BE2C (cell line): ENCODE measurements at places on chromosomes 2 and 18.

DNA sequence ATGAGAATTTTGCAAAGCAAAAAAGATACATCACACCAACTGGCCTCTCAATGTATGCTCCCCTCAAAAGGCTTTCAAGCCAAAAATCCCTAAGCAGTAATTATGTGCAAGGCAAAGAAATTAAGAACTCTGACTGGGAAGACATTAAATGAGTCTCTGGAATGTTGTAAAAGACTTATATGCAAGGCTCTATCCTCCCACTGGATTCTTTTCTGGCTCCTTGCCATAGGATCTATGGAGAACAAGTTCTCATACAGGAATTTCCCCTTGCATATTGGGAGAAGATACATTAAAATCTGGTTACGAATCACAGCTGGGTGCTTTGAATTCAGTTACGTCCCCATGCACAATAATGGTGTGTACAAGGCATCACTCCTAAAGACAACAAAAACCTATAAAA is 73.4 kb upstream of the ATL2 start:
- no peak for DNase-seq

- no peak for DNase-seq
Measured at GRCh38 chr2:117850015-117850414, 35.5 kb downstream of the DDX18 start.

DNA sequence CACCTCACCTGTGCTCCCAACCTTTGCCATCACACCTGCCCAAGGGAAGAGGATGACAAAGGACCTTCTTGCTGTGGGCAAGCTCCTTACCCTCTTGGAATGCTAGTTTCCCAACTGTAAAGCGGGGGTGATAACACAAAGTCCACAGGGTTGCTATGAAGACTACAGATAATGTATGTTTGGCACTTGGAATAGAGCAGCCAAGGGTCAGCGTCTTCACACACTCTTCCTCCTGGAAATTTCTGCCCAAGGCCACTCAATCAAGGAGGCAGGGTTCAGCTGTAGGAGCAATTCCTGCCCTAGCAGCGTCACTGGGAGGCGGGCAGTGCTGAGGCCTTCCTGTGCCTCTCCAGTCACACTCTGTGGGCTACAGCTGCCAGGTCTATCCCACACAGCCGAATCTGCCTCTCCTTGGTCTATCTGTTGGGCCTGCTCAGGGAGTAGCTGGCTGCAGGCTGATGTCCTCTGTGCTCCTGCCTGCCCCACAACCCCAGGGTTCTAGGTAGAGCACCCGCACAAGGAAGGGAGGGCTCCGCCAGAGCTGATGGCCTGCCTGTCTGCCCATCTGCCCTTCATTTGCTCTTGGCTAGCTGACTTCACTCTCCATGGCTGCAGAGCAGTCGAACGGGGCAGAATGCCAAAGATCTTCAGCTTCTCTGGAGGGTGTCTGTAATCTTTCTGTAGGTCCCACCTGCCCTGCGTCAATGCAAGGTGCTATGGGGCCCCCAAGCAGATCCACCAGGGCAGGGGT is 91.9 kb downstream of the MRO start:
- DNase-seq: no peak

DNA sequence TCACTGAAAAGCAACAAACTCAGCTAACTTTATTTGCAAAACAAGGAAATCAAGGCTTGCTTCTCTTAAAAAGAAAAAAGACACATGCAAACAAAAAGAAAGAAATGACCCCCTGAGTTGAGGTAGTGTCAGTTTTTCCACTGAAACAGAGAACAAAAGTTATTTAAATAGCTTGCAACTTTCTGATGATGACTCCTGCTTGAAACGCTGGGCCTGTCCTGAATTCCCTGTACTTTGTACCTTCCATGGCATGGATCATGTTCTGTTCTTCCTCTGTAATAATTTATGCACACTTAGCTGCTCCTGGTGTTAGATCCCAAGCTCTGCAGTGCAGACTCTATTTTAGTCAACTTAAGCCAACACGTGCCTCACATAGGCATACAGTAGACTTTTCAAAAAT is 84.0 kb downstream of the SKA1 start:
- no peak for DNase-seq

DNA sequence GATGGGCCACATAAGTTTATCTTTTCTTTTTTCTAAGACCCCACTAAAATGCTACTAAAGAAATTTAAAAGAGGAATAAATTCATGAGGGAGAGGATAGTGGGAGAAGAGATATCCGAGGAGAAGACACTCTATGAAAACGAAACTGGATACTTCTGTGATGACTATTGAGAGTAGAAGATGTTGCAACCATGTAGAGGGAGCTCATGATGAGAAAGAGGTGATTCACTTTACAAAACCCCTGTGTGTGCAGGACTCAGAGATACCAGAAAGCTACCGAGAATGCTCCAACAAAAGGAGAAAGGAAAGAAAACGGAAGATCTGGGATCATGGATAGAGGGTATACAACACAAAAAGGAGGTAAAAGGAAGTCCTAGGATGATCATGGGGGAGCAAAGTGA is 34.9 kb downstream of the SLC38A11 start:
- DNase-seq: no peak

GRCh38 chr2:199434555-199434954 is 23.2 kb downstream of the SATB2 start:
- DNase-seq: no peak

GRCh38 chr2:26576565-26577441 is 64.4 kb downstream of the CIB4 start:
- no peak for DNase-seq

- DNase-seq: no peak
Measured at GRCh38 chr2:45275242-45275805, 266.1 kb upstream of the SIX2 start.

DNA sequence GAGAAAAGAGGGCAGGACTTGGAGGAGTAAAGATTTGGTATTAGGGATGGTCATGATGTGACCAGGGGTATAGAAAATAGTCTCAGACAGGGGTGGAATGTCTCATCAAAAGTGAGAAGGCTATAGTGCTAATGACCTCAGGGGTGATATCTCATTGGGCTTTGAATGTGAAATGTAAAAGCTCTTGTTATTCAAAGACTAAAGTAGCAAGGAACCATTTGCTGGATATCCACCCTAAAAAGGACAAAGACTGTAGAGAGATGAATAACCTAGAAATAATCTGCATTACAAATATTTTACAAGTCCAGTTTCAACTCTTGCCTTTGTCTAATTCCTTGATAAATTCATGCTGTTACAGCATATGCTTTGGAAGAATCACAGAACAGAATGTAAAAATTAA is 224.4 kb downstream of the ICOS start:
- DNase-seq: no peak

DNA sequence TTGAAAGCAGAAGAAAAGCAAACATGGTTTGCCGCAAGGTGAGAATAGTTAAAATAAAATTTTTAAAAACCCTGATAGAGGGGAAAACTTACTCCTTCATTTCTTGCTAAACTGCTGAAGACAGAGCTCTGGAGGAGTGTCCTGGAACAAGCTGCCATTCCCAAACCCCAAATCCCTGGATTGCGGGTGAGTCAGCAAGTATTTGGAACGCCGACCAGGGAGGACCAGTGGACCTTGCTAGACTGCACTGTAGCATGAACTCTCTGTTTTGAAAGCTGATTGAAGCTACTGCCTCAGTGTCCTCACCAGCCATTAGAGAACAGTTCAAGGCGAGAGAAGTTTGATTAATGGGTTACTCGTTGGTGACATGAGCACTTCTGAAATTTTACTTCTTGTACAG is 99.4 kb upstream of the RASGRP3 start:
- DNase-seq: no peak

DNA sequence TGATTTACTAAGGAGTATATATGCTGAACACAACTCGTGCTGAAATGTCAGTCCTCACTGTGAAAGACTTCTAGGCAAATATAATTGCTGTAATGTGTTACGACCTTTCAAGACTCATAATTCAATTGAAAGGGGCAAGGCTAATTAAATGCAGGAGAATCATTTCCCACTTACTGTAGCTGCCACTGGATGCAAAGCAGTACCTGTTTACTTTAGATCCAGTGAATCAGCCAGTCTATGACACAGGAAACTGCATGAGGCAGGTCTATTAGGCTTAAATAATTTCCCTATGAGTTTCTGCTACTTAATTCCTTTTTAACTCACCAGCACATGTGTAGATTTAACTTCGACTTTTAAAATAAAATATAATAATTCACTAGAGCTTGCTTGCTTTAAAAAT is 125.6 kb downstream of the CTNNA2 start:
- peak; percentile 8 for DNase-seq

DNA sequence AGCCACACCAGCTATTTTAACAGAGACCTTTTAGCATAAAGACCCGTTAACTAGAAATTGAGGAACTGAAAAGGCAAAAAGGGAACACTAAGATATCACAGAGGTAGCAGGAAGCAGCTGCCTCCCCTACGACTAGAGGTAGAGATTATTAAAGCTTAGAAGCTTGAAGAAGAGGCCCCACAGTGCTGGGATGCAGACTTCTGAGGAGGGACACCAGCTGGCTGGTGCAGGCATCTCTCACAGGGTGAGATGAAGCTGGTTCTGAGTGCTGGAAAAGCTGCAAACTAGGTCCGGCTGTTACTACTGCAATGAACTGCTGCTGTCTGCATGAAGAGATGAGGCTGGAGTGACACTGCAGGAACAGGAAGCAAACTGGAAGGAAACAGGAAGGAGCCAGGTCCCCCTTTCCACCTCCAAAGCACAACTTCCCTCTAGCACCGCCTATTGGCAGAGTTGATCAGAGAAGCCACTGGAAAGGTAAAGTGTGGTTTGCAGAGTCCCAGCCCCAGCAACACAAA is 61.2 kb upstream of the MRPS9 start:
- peak; percentile 27 for DNase-seq

- no peak for DNase-seq
Measured at GRCh38 chr2:232146294-232146693, 184.8 kb downstream of the DIS3L2 start.

GRCh38 chr2:205387350-205388055 is 294.8 kb upstream of the NRP2 start:
- peak; percentile 15 for DNase-seq

- no peak for DNase-seq
Measured at GRCh38 chr2:230714136-230714480, 1.5 kb downstream of the CAB39 start.

- no peak for DNase-seq
Measured at GRCh38 chr18:13218997-13219396, 437 bp downstream of the LDLRAD4 start.

- DNase-seq: peak; percentile 41
Measured at GRCh38 chr2:75064691-75065396, 106.4 kb downstream of the POLE4 start.

DNA sequence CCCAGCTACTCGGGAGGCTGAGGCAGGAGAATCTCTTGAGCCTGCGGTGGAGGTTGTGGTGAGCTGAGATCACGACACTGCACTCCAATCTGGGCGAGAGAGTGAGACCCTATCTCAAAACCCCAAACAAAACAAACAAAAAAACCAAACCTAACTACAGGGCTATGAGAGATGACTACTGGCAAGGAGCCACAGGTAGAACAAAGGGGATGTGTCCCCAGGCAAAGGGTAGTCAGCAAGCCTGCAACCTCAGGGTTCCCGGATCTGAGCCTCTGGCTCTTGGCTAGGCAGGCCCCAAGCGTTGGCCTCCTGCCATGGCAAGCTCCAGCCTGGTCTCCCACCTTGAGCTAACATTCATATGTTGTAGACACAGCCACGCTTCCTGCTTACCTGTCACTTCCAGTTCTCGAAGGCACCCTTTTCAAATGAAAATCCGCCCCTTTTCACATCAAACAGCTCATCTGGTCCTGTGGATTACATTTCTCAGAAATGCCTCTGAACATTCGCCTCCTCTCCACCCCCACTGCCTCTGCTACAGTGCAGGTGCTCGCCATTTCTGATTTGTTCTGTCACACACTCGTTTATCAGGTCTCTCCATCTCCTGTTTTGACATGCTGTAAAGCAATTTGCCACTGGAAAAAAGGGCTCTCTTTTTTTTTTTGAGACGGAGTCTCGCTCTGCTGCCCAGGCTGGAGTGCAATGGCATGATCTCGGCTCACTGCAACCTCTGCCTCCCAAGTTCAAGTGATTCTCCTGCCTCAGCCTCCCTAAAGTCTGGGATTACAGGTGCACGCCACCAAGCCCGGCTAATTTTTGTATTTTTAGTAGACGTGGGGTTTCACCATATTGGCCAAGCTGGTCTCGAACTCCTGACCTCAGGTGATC is 13.1 kb upstream of the ACTR3 start:
- peak; percentile 24 for DNase-seq

DNA sequence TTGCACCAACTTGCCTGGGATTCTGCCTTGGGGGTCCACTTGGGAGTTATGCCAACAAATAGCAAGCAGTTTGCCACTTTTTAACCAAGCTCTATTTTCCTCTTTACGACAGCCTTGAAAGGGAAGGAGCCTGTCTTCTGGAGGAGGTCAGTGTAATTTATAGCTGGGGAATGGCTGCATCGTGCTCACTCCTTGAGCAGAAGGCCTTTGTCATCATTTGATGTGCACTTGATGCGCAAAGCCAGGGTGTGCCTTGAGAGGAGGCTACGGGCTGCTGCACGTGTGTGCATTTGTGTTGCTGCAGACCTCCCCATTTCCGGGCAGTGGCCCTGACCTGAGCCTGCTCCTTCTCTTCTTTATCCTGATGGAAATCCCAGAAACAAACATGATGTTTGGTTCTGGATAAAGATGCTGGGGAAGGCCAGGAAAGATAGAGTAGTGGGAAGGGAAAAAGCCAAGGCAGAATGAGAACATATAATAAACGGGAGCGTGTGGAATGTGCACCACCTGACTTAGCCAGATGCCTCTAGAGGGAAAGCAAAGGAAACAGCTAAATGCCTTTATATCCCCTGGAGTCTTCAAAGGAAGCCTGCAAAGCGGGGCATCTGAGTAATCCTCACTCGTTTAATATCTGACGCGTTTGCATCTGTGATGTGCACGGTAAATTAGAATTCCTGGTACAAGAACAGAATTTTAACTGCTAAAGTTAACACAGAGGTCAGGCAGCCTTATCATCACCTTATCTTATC is 68.3 kb upstream of the ZNF521 start:
- no peak for DNase-seq

- DNase-seq: no peak
Measured at GRCh38 chr2:98669675-98670074, 61.3 kb downstream of the MGAT4A start.

DNA sequence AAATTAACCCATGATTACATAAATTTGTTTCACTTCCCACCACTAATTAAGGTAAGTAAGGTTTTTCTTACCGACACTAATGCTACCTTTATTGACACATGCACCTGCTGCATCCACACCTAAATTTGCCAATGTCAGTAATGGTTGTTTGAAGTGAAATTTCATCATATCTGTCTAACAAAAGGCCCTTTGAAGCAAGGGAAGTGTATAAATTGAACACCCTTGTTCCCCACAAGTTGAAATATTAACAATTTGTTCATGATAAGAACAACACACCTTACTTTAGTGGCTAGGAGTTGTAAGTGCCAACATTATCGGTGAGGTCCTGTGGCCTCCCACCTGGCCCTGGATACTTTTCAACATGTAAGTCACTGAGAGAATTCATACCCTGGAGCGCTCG is 116.3 kb upstream of the CDCA7 start:
- DNase-seq: no peak

DNA sequence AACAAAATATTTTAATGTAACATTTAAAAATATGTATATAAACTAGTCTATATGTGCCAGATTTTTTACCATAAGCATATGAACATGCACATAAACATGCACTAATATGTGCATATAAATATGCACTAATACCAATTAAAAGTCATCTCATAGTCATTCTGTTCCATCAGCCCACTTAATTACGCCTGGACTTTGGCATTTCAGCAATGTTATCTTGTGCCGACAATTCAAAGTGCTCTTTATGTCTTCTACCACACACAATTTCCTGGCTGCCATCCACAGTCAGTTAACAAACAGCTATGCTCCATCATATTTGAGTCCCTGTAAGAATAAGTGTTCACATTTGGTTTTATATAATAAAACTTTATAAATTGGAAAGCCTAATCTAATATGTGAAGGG is 92.6 kb upstream of the TSPYL6 start:
- no peak for DNase-seq

- no peak for DNase-seq
Measured at GRCh38 chr2:132282911-132283310, 121.2 kb upstream of the ANKRD30BL start.
